Astrocyte of the cerebellum (primary cell): ENCODE measurements at places on chromosomes 3 and 15.
A peak's percentile ranks its signal among the peaks of the same experiment; 100 is the strongest.

- no peak for DNase-seq
Measured at GRCh38 chr3:99529265-99529664, 109.1 kb upstream of the COL8A1 start.

GRCh38 chr3:56916716-56917360 is 115.1 kb upstream of the ARHGEF3 start:
- DNase-seq, result no peak

DNA sequence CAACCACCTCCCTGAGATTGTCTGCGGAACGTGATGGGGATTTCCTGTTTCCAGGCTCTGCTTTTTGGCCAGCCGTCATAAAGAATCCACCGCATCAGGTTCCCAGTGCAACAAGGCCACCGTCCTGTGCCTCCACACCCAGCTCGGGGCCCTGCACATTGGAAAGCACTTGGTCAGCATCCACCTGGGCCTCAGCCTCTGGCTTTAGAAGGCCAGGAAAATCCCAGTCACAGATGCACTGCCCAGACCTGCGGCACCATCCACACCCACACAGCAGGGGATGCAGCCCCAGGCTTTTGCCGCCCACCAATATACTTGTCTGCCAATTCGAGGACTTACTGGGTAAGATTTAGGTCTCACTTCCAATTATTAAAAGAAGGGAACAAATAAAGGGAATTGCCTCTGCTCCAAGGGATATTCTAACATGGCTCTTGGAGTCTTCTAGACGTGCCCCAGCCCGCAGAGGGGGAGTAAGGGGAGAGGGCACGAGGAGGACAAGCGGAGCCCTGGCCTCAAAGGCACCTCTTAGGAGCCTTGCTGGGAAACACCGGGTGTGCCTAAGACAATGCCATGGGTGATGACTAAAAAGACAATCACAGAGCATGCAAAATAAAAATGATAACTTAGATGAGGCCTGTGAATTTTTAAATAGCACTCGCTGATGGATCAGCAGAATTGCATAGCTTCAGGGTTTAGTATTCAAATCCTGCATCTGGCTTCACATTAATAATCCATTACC is 169.2 kb downstream of the FOXP1 start:
- no peak for DNase-seq

DNA sequence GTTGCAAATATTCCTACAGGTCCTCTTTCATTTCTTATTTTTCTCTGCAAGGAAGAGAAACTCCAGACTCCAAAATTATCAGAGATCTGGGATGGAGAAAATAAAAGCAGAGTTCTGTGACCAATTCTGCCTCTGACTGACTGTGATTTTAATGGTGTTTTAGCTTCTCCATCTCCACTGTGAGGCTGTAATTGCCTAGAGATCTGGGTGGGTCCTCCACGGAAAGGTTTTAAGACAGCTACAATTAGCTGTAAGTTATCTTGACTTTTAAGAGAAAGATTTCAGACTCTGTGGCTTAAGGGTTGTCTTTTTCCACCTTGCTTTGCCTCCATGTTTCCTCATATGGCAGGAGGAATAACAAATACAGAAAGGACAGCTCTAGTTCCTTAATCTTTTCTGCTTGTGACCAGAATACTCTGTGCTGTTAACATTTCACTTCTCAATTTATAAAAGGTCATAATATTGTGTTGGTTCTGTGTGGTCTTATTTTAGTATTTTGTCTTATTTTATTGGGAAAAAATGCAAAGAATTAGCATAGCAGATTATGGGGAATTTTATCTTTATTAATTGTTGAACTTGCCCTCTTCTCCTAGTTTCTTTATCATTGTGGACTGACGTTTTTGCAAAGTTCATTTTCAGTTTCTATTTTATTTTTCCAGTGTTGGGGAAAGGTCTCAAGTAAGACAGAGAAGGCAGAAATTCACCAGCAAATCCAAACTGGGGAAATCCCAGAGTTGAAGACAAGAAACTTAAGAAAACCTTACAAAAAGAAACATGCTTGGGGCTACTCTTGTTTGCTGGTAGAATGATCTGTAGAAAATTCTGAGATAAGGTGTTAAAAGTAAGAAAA is 157.9 kb downstream of the RAP2B start:
- no peak for DNase-seq

- DNase-seq, result no peak
Measured at GRCh38 chr15:101316529-101316928, 21.5 kb upstream of the SNRPA1 start.

DNA sequence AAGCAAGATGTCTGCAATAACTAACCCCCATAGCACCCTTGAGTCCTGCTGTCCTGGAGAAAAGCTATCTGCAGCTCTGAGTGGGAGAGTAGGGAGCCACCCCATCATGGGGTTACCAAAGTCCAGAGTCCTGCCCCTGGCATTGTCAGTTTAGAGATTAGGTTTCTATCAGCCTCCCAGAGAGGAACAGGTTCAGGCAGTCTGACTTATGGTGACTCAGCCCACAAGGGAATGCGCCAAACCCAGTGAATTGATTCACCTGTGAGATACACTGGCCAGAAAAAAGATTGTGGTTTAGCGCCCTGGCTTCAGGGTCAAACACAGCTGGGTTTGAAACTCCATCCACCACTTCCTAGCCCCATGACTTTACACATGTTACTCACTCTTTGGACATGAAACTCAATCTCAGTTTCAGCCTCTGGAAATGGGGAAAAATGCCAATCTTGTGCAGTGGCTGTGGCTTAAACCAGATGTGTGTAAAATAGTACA is 263.6 kb upstream of the HES1 start:
- DNase-seq, result peak; percentile 97

DNA sequence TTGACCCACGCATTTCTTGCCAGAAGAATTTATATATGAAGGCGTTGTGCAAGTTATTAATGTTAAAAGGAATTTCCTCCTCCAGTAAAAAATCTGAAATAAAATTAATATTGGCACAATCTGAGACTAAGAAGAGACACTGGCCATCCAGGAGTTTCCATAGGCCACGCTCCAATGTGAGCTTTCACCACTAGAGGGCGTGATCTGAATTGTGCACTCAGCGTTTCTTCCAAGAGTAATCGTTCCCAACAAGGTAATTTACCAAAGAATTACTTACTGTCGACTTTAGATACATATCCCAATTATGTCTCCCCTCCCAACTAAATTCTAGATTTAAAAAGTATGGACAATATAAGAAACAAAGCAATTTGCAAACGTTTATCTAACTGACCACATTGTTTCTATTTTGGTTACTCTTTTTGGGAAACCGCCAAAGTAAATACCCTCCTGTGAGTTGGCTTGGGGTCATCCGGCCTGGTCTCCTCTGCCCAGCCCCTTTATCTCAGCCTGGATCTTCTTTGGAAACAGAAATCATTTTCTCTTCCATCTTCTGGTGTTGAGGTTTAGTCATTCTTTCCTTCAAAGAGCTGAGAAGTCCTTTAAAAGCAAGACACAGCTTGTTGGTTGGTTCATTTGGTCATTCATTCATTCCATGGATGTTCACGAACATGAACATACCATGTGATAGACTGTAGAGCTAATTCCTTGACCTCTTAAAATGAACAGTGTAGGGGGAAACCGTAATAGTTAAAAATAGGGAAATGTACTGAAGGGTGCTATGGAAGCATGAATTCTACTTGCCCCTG is 26.2 kb downstream of the POLR2M start:
- DNase-seq, result peak; percentile 34

- DNase-seq, result no peak
Measured at GRCh38 chr3:37987315-37987697, 3.3 kb upstream of the VILL start.

DNA sequence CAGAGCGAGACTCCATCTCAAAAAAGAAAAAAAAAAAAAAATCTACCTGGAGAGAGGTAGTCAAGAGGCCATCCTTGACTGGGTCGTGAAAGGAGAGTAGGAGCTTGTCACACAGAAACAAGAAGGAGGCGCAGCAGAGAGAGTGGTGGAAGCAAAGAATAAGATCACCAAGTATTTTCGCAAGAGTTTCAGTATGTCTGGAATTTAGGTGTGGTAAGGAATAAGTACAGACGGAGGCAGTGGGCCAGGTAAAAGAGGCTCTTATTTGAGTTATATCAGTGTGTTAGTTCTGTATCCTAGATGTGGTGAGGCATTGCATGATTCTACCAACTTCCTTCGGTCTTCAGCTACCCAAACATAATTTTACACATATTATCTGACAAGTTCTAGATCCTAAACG is 14.6 kb upstream of the ATP10A start:
- no peak for DNase-seq

GRCh38 chr3:25313286-25313685 is 114.8 kb upstream of the RARB start:
- DNase-seq, result no peak

DNA sequence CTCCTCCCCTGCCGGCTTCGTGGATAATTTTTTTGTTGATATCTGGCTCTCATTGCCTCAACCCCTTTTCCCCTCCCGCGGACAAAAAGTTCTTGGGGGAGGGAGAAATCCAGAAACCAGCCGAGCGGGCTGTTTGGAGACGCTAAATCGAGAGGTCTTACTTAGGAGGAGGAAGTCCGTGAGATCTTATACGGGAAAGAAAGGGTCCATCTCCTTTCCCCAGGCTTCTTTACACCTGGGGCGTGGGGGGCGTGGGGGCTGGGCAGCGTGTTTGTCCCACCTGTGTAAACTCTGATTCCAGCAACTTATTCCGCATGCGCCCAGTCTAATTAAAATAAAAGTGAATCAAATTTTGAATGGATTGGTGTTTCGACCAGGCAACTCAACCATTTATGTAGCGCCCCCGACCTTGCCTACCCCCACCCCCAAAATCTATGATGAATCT is 364 bp upstream of the CADPS start:
- no peak for DNase-seq

DNA sequence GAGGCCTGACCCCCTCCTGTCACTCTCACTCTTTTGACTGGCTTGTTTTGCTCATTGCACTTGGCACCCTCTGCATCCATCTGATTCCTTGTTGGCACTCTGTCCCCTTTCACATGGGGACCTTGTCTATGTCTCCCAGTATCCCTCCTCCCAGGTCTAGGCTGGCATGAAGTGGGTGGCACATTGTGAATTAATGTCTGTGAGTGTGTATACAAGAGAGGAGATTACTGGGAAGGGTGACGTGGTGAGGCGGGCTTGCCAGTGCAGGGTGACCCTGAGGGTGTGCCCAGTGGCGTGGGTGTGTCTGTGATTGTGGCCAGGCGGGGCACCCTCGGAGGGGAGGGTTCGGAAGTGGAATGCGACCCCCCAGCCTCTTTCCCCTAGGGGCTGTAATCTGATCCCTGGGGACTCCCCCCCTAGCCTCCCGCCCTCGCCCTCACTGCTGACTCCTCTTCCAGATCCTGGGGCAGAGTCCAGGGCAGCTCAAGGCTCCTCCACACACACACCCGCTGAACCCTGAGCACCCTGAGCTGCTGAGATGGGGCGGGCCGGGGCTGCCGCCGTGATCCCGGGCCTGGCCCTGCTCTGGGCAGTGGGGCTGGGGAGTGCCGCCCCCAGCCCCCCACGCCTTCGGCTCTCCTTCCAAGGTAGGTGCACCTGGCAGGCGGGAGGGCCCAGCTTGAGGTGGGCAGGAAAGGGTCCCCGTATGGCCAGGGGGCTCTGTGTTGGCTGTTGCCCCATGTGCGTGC is at the start of gene SEMA3B:
SEMA3B (plus strand) TSS at position 445 of the 749 bp plus-strand sequence; CDS start at position 539, 94 bp downstream.
- DNase-seq, result no peak

- no peak for DNase-seq
Measured at GRCh38 chr3:113166719-113167492, 44.5 kb upstream of the BOC start.

DNA sequence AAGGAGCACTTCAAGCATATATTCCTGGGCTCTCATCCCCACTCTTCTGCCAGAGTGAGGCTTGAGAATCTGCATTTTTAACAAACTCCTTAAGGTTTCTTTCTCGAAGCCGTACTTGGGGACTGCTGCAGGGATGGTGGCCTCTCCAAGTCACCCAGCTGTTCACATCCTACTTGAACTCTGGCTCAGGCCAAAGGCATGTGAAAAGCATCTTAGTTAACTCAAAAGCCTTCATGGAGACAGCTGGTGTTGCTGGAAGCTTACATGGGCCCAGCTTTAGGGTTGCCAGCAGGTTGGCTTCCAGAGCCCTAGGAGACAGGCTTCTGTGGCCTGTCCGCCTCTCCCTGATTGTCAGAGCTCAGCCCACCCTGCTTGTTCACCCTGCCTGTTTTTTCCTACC is 139.2 kb downstream of the THSD4 start:
- DNase-seq, result no peak

DNA sequence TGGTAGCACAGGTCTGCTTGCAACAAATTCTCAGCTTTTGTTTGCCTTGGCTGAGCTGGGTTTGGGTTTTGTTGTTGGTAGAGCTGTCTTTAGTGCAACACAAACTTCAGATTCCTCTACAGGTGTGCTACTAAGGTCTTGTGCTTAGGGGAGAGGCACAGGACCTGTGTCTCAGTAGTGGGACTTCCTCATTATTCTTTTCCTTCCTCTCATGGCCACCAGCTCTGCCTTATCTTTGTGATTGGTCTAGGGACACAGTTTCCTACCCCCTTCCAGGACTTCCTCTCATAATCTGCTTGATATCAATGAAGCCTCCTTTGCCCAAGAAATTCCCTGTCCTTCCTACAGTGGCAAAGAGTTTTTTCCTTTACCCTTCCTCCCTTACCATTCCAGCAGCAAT is 24.9 kb upstream of the DNAAF4 start:
- no peak for DNase-seq

GRCh38 chr3:80331494-80332170 is 563.8 kb upstream of the ROBO1 start:
- DNase-seq, result no peak

- DNase-seq, result no peak
Measured at GRCh38 chr3:50271314-50271936, 2.5 kb downstream of the SEMA3B start.

DNA sequence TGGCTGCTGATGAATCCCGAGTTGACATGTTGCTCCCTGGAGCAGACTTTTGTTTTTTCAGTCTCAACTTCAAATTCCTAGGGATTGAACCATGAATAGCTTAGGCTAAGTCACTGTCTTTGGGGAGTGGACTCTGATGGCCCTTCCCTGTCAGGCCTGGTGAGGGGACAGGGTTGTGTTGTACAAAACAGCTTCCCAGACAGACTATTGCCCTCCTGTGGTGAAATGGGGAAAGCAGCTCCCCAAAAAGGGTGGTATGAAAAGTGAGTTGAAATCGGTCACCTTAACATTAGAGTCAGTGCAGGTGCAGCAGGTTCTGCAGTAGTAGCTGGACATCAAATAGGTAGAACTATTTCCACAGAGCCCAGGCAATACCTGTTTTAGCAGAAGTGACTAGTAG is 775.6 kb downstream of the ROBO2 start:
- DNase-seq, result no peak

DNA sequence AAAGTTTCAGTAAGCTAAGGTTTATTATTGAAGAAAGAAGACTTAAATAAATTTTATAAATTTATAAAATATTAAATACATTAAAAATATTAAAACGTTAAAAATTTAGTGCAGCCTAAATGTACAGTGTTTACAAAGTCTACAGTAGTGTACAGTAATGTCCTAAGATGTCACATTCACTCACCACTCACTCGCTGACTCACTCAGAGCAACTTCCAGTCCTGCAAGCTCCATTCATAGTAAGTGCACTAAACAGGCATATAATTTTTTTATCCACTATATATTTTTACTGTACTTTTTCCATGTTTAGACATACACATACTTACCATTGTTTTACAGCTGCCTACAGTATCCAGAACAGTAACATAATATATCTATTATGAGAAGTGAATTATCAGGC is 51.5 kb downstream of the TJP1 start:
- no peak for DNase-seq

- DNase-seq, result no peak
Measured at GRCh38 chr3:188220988-188221818, 67.2 kb downstream of the LPP start.
